ENCODE measurements at places on chromosomes 4 and X.

DNA sequence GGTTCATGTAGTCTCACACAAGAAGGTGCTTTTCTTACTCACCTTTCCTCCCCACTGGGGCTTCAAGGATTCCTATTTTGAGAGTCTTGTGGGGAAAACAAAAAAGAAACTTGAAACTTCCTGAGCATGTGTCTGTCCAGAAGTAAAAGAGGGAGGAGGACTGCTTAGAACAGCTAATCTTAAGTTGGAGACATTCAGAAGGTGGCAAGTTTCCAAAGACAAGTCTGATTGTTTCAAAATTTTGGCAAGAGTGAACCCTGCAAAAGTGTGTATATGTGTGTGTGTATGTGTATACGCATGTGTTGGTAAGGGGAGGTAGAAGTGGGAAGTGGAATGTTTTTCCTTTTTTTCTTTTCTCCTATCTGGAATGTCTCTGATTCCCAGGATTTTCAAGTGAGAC, 189.0 kb upstream of the FRMPD4 start:
- no peak for DNase-seq

DNA sequence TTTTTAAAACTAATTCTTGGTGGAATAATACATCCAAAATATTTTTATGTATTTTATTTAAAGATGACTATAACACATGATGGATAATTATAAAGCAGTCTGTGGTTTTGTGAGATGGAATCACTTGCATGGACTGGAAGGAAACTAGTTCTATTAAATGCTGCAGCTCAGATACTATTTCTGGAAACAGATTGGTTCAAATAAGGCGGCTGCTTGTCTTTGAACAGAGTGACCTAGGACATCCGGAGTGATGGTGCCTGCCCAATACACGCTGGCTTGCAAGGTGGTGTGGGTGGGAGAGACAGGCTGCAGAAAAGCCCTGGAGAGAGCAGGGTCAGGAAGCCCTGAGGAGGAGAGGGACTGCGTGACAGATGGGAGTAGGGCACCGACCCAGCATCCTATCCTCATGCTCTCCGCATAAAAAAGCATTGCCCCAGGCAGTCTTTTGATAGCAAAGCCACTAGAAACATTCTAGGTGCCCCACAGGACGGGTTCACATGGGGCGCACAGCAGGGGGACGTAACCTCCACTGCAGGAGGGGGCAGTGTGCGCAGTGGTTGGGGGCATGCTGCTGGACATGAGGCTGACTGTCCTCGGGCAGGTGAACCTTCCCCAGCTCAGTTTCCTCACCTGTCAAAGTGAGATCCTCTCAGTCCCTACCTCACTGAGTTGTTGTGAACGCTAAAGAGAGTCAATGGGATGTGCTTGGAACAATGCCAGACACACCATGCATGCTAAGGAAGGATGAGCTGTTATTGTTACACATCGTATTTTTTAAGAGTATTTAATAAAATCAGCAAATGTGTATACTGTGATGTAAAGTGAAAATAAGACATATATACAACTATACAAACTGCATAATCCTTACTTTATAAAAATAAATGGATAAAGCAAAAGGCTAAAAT, 71.3 kb downstream of the EVC2 start:
- no peak for DNase-seq

DNA sequence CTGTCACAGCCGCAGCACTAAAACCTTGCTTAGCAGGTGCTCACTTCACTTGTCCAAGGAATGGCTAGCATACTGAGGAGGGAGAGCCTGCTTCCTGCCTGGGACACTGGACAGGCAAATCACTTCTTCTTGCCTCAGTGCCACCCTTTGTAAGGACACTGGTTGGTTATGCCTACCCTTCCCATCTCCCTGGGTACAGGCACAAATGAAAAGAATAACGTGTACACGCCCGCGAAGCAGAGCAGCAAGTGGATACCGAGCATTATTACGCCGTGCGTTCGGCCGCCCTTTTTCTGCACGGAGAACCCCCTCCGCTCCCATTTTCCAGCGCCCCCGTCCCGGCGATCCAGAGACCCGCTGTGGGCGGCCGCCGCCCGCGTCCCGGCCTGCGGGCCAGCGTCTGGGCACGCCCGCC, 338 bp upstream of the KLHL2 start:
- DNase-seq, result peak; percentile 61

DNA sequence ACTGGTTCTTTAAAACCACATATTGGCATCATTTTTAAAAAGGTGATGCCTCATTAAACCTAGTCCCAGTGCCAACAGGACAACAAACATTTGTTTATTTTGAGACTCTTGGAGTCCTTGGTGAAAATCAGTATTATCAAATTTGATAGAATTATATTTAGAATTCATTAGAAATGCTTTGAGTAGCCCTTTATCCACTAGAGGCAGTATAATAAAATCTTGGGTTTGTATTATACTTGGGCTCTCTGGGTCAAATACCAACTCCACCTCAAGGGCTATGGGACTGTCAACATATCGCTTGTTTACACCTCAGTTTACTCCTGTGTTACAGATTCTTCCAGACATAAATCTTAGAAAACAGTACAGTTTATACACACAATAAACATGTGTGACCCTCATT, 335.7 kb upstream of the FSTL5 start:
- DNase-seq, result peak; percentile 42

- no peak for DNase-seq
Measured at GRCh38 chr4:22391551-22391950, 124.3 kb downstream of the ADGRA3 start.

DNA sequence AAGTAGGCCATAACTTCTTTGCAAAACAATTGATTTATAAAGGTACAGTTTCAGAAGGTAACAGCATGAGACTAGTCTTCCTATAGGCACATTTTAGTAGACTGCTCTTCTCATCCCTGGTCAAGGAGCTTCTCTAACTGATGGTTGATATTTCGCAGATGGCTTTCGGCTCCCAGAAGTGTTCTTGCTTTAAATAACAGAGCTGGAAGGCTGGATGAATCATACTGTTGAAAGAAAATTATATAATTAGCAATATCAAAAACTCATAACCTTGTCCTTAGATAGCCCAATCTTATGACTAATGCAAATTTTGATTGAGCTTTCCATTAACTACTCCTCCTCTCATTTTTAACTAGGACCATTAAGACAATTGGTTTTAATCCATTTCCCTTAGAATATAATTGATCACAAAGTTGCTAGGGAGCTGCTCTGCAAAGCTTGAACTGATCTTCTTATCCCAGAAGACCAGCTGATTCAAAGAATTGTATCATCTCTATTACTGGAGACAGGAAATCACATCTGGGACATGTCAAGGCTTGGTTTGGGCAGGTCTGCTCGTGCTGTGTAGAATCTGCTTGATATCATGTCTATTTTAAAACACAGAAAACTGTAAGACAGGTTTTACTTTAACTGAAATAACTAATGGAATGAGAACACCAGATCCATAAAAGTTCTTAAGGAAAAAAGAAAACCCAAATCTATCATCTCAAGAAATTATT, 38.6 kb downstream of the CENPU start:
- DNase-seq, result no peak

DNA sequence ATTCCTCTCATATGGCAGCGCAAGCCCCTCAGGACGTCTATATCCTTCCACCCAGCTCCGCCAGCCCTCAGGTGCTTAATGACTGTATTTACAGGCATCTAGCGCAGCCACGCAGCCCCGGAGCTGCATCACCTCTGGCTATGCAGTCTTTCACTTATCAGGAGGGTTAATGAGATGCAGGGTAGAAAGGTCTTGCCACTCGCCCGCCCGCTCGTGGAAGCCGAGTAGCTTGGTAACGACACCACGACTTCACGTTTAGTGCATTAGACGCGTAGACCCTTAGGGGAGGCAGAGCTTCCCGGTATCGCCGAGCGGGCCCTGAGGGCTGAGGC, 1.5 kb upstream of the SLC16A2 start:
- no peak for DNase-seq

DNA sequence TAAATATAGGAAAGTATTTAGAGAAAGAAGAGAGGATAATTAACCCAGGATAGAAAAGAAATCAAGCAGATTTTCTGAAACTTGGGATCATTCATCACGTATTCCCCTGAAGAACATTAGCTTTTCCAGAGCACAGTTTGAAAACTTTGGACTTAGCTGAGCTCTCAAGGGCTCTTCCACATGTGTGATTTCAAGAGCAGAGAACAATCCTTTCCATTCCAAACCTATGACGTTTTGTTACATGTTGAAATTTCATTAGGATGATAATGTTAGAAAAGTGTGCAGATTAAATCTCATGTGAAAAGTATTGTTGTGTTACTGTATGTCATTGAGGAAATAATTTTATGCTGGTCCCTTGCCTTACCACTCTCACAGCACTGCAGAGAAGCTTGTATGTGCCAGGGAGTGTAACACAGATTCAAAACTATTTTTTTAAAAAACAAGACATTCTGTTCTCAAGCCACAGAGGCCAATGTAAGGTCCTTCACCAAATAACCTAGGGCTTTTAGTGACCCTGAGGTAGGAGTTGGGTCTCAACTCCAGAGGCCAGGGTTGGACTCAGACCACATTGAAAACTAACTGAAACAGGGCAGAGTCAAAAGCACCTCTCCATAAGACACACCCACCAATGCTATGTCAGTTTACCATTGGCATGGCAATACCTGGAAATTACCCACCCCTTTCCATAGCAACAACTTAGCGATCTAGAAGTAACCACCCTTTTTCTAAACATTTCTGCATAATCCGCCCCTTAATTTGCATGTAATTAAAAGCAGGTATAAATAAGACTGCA, 141.3 kb downstream of the ANXA5 start:
- DNase-seq, result no peak

DNA sequence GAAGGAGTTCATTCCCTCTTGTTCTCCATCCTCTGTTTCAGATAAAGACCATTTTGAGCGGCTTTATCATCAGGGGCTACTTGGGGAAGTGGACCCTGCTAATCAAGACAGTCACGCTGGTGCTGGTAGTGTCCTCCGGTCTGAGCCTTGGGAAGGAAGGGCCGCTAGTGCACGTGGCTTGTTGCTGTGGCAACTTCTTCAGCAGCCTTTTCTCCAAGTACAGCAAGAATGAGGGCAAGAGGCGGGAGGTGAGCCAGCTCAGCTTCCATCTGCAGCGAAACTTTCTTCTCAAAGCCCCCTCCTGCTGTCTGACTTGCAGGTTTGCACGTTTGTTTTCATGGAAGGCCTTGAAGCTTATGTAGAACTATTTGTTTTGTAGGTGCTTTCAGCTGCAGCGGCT, 49.5 kb downstream of the CLCN4 start:
- no peak for DNase-seq
